Activated CD4-positive, alpha-beta T cell treated with anti-CD3 and anti-CD28 coated beads, Interleukin-2, Interleukin-6, amounts not matched to agents 100 ng/mL and 50 ng/mL, durations not matched to agents 16 hours and 8 hours (primary cell): ENCODE measurements at places on chromosomes 2 and 18.

DNA sequence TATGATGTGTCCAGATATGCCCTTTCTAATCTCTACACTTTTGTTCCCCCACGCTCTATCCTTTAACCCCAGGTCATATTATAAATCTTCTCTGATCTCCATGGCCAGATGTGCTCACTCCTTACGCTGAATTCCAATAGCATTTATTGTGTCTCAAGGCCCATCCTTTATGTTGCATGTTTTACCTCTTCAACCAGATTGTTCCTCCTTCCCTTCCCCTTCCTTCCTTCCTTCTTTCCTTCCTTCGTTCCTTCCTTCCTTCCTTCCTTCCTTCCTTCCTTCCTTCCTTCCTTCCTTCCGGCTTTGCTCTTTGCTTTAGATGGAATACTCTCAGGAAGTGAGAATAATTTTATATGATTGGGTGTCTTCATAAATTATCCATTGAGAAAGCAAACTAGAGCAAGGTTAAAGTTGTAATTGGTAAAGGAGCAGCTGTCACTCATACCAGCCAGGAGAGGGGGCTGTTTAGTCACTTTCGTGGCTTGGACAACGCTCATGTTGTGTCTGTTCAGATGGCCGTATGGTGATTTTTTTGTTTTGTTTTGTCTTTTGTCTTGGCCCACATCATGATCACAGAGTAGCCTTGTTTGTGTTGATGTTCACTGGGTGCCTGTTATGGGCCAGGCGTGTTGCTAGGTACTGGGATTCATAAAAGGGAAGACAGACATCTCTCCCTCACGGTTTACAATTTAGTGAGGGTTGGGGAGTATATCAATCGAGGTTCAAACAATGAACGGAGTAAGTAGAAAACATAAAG, 68.0 kb downstream of the DAW1 start:
- peak; percentile 28 for DNase-seq

DNA sequence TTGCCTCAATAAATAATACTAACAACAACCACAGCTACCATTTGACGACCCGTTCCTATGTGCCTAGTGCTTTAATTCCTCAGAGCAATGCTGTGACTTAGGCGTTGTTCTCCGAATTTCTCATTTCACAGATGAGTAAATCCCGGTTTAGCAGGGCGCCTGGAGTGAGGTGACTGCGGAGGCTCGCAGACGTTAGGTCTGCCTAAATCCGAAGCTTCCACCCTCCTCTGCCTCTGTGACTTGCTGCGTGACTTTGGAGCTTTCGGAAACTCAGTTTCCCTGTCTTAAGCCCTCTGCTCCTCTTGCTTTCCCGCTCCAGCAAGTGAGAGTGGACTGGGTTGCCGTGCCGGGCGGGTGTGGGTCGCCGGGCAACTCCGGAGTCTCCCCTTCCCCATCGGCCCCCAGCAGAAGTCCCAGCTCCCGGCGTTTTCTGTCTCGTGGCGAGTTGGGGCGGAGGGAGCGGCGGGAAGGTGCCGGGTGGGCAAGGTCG, 711 bp upstream of the ATOH8 start:
- DNase-seq = no peak

DNA sequence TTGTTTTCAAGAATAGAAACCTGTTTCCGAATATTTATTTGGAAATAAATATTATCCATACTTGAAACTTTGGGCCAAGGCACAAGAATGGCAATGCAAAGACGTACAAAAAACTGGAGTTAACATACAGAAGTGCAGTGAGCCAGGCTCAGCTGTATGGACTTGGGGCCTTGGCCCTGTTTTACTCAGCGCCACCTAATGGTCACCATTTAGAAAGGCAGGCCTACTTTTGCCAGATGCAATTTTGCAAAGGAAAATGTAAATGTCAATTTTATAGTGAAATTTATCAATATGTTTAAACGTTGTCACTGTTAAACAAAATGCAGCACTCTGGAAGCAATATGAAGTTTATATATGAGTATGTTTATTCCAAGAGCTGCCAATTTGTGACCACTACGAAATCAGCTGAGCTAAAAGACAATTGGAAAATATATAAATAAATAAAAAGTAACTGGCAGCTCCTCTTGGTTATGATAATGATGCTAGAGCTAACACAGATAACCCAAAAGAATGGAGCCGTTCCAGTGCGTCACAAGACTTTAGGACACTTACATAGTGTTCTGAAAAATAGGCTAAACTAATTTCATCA, 155.0 kb downstream of the ARHGAP15 start:
- peak; percentile 50 for DNase-seq

GRCh38 chr2:181459621-181460021, 2.4 kb downstream of the ITGA4 start:
- no peak for DNase-seq

- no peak for DNase-seq
Measured at GRCh38 chr2:76567478-76567877, 856.8 kb upstream of the GCFC2 start.

- DNase-seq = peak; percentile 12
Measured at GRCh38 chr2:224009605-224010315, 29.3 kb downstream of the SERPINE2 start.

DNA sequence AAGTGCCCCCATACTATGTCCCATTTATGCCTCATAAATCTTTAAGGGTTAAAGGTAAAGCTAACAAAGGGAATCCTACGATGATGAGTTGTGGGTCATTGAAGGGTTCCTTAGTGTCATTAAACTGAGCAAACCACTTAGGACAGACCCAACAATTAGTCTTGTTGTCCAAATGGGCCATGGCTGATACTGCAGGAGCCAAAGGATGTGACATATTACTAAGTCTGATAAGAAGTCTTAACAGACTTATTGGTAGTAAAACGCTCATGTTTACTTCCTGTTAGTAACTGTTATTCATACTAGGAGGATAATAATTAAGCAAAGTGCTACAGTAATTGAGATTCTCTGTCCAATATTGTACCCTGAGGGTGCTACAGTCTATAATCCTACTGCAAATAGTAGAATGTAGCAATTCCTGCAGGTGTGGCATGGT, 96.8 kb downstream of the PTPN4 start:
- no peak for DNase-seq

DNA sequence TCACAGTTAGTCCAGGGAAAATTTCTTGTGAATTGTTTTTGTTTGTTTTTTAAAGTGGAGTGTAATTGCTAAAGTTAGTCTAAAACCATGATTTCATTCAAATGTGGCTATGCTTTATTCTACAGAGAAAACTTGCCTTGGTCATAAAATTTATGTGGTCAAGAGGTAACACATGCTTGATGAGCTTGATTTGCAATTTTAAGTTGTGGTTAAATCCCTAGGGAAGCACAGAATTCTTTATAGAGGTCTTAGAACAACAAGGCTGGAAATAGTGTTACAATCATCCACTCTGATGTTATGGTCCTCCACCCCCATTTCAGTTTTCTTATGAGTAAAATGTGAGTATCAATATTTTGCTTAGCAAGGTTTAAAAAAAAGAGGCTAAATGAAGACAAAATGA, 359.6 kb downstream of the NRXN1 start:
- no peak for DNase-seq

GRCh38 chr2:143529118-143529720, 400.0 kb downstream of the ARHGAP15 start:
- DNase-seq = no peak

GRCh38 chr2:101803128-101803527, 105.6 kb downstream of the MAP4K4 start:
- DNase-seq = no peak
